ENCODE measurements at places on chromosomes 6 and 20. TPM values are rescaled to one million over a fixed set of nuclear protein-coding genes. Genes with fewer than 3 reads are reported as not detected.

- DNase-seq, result no peak
Observed at GRCh38 chr6:8651998-8652397, 216.7 kb upstream of the SLC35B3 start.

- DNase-seq, result no peak
Observed at GRCh38 chr20:5316188-5317158, at the start of gene PROKR2. Gene PROKR2 (minus strand): TSS chr20:5316954. CDS start chr20:5314369, 2,585 bp downstream.

GRCh38 chr6:128095362-128095761, 194.5 kb upstream of the THEMIS start:
- no peak for DNase-seq

TRIM40 gene
- total RNA-seq, result not detected

PTPRT gene
- total RNA-seq, result 1.0 TPM

- DNase-seq, result no peak
Observed at GRCh38 chr6:93849857-93850256, 430.5 kb upstream of the EPHA7 start.

DNA sequence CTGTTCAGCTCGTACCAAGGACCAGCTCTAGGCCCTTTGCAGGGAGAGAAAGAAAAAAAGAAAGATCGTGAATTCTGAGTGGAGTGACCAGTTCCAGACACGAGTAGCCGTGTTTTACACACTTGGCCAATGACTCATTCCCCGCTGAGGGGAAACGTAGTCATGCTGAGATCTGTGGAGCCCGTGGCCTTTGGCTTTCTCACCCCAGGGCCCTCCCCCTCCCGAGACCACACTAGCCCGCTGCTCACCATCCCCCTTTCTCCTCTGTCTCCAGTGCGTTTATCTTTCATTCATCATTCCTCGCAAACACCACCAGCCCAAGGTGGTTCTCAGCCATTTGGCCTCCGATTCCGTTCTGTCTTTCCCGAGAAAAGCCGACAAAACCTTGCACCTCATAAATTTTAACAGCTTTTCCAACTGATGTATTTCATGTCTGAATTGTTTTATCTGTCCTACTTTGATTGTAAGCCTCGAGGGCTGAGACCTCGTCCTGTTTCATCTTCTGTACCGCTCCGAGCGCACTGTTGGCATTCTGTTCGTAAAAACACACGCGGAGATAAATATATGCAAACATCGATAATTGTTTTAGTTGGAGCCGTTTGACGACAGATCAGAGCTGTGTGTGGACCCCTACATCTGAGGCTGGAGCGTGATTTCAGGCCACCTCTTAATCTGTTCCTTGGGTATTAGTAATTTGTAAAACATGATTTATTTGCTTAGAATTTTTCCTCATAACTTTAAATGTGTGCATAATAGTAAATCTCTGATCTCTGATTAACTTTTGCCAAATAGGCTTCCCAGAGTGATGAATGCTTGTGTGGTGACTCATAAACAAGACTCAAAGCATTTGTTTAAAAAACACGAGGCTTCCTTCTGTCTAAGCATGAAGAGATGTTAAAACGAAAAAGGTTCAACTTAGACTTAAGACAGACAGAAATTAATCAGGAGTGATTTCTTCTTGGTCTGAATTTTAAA, 336.6 kb downstream of the CDH4 start:
- no peak for DNase-seq

GRCh38 chr6:37041521-37041920, 36.1 kb downstream of the FGD2 start:
- no peak for DNase-seq

DNA sequence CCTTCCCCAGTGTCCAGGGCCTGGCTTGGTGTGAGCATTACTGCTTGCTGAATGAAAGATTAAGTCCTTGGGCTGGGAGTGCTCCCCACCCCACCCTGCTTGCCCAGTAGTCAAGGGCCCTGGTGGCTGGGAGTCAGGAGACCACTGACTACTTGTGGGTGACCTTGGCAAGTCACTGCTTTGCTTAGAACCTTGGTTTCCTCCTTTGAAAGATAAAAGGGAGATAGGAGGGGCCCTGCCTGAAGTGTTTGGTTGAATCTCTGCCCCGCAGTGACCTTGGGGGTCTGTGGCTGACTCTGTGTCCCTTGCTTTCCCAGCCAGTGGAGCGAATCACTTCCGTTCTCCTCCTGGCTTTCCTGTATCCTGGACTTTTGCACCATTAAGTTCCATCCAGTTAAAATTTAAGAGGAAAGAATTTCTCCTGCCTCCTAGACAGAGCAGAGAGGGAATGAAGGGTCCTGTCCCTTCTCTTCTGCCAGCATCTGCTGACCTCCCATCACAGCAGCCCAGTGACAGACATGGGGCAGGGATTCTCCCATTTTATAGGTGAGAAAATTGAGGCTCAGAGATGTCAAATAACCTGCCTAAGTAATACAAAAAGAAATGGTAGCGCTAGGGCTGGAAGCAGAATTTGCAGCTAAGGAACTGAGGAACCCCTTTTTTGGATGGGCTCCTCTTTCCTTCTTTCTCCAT, 3.5 kb upstream of the EPB41L1 start:
- no peak for DNase-seq

- no peak for DNase-seq
Observed at GRCh38 chr6:109009962-109010704, 84.5 kb downstream of the SESN1 start.

SMIM26 gene
- 58.4 TPM for total RNA-seq

DNA sequence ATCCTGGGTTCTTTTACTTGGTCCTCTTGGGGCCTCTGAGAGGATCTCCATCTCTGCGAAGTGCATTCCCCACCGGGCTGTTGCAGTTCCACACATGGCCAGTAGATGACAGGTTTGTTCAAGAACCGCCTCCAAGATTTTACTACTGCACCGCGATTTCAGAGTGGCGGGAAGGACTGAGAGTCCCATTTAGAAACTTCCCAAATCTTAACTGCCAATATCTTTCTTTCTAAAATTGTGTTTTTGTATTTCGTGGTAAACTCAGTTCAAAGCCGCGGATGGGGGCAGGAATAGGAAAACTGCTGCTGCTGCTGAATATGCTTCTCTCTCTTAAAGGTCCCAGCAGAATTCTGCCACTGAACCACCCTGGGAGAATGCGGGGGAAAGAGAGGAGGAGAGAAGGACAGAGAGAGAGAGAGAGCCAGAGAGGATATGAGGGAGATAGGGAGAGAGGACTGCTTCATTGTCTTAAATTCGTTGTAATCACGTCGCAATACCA, 8.6 kb upstream of the BTNL2 start:
- DNase-seq, result peak; percentile 72

GRCh38 chr6:35755278-35755924, 18.6 kb downstream of the ARMC12 start:
- no peak for DNase-seq

- DNase-seq, result no peak
Observed at GRCh38 chr20:61755971-61756845, 309.5 kb downstream of the TAF4 start.

DNA sequence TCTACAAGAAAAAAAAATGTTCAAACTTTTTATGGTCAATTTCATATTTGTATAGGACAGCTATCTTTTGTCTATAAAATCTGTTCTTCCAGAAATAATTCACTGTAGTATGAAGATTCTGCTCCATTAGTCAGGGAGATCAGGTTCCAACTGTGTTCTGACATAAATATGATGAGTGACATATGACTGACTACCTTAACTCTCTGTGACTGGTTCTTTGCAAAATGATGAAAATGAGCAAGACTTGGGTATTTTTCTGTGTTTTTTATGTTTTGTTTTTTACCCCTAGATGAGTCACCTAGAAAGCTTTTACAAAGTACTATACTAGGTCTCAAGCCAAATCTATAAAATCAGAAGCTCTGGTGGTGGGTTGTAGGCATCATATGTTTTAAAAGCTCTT, 229.6 kb downstream of the MMUT start:
- no peak for DNase-seq

GRCh38 chr6:116406678-116407345, 36.1 kb downstream of the DSE start:
- no peak for DNase-seq

- DNase-seq, result no peak
Observed at GRCh38 chr6:31771992-31772358, 5.2 kb downstream of the VWA7 start.

DNA sequence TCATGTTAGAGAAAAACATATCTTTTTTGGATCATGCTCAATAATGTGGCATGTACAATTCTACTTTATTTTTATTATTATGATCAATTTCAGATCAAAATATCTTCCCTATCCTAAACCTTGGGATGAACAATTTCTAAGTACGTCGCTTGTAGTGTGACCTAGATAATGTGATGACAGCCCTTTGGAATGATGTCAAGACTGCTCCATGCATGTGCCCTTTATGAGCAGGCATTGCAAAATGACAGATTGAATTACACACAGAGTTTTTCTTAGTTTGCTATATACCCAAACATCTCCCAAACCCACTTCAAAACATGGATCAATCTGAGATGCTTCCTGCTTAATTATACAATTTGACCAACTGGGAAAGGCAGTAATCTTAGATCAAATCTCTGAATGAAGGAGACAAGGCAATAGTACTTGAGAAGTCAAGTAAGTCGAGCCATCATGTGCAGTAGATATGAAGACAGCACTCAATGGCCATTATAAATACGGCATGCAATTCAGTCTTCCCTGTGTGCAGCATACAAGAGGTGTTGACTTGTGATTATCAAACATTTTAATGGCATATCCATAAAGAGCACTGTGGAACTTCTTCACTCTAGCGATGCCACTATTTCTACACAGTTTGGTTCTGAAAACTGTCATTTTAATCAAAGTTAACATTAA, 294.8 kb downstream of the RNF144B start:
- no peak for DNase-seq

GRCh38 chr20:63027221-63027921, 20.6 kb upstream of the BHLHE23 start:
- no peak for DNase-seq

- DNase-seq, result no peak
Observed at GRCh38 chr20:51342510-51343236, 199.8 kb downstream of the NFATC2 start.

DNA sequence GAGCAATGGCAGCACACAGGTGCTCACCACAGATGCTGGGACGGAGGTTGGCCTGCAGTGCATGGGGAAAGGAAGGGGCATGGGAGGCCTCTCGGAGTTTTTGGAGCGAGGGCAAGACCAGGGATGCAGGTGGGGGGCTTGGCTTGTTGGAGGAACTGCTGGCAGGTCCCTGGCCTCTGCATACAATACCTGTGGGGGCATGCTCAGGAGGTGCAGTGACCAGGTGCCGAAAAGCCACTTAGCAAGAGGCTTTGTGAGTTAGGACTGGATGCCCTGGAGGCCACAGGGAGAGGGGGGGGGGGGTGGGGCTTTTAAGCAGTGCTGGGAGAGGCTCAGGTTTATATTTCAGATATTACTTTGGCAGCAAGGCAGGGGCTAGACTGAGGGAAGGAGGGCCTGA, 142.7 kb downstream of the F13A1 start:
- no peak for DNase-seq

DNA sequence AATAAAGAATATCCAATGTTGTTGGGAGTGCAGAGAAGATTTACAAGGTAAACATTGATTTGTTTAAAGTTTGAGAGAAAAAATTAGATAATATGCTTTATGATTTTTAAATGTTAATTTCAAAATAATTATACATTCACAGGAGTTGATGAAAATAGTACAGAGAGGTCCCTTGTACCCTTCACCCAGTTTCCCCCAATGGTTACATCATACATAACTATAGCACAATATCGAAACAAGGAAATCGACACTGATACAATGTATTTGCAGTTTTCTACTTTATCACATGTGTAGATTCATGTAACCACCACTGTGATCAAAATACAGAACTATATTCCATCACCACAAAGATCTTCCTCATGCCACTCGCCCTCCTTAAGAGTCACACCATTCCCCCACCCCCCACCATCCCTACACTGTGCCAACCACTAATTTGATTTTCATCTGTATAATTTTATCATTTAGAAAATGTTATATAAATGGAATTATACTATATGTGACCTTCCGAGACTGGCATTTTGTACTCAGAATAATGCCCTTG, 11.7 kb upstream of the HLA-DRA start:
- DNase-seq, result no peak

DNA sequence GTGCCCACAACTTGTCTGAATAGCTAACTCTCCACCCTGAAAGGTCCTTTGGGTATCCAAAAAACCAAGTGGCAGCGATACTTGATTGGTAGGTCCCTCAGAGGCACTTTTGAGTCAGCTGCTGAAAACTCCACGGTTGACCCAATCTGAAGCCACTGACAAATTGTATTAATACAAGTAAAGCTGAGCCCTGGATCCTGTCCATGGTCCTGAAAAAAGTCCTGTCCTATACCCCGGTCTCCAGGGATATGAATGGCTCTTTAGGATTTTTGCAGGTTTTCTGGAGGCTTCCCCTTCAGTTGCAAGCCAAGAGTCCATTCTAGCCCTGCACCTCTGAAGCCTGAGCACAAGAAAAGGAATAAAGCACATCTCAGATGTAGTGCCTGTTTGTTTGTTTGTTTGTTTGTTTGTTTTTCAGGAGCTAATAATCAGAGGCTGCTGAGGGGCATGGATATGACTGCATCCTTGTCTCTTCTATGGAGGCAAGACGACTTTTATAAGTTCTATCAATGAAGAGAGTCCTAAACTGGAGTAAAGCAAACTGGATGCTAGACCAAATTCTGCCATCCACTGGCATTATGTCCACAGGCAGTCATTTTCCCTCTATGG, 1.7 kb upstream of the SLC12A5 start:
- DNase-seq, result peak; percentile 46

DNA sequence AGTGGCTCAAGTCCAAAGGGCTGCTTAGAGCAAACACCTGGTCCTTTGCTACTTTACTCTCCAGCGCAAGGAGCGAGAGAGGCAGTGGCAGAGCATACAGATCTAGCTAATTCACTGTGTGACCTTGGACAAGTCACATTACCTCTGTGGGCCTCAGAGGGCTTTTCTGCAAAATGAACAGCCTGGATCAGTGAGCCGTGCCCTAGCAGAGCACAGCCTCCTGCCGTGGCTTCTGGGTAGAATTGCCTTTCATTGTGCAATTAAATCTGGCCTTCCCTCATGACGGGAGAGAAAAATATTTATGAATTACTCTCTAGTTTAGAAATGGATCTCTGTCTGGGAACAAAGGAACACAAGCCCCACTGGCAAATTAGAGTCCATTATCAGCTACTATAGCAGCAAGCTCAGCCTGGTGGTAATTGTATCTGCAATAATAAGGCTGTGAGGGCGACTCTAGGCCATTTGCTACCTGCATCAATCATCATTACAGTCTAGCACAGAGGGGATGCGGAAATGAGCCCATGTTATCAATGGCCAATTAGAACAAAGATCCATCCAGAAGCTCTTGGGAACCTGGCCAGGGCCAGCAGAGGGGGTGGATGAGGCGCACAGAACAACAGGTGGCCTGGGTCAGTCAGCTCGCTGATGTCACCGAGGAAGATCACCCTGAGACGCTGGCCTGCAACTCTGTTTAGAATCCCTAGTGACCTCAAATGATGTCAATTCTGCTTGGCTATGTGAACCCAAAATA, 114.2 kb upstream of the LY86 start:
- DNase-seq, result no peak

KHDC1 gene
- 3.0 TPM for total RNA-seq

DNA sequence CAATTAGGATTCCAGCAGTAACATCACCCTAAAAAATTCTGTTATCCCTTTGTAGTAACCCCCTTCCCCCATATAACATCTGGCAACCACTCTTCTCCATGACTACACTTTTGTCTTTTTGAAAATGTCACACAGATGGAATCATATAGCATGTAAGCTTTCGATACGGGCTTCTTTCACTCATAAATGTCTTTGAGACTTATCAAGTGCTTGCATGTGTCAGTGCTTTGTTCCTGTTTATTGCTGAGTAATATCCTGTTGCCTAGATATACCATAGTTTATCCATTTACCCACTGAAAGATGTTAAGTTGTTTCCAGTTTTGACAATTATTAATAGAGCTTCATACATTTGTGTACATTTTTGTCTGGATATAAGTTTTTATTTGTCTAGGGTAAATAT, 10.4 kb upstream of the SNPH start:
- no peak for DNase-seq

Measured in body of pancreas (tissue), 4 donors.